ENCODE measurements at places on chromosomes 2 and 18.

DNA sequence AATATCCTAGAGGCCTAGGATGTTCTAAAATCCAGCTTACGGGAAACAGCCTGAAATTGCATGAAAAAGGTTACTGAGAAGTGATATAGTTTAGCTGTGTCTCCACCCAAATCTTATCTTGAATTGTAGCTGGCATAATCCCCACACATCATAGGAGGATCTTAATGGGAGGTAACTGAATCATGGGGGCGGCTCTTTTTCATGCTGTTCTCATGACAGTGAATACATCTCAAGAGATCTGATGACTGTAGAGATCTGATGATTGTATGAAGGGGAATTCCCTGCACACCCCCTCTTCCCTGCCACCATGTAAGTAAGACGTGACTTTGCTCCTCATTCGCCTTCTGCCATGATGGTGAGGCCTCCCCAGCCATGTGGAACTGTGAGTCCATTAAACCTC is 385.6 kb upstream of the ID2 start:
- no peak for DNase-seq

DNA sequence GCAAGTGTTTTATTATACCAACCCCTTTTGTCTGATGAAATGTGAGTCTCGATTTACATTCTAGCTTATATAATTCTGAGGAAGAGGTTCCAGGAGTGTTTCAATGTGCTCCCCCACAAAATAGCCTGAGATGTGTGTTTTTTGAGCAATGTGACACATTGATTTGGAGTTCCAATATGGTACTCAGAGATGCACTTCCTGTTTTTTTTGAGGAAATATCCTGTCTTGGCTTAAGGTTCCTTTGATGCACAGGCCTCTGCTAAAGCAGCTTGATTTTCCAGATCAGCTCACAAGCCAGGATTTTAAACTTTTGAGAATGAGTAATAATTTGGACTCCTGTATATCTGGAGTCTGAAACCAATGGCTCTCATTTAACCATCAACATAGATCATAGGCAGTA is 221.4 kb downstream of the ACTR3 start:
- DNase-seq: no peak

GRCh38 chr2:171347591-171348032 is 86.2 kb downstream of the METTL8 start:
- peak; percentile 18 for DNase-seq

DNA sequence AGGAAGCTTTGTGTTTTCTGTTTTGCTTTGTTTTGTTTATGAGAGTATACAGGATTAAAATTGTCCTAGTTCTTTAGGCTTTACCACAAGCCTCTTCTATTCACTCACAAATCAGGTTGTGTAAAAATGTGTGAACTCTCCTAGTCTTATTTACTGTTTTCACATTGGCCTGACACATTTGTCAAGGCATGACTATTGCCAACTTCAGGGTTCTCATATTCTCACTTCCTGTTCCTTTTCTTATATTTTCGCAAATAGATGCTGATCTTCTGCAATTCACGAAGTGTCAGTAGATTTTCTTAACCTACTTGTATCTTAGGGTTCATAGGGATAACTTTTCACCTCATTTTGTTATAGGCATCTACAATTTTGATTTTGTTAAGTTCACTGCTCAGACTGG is 67.1 kb downstream of the CCDC102B start:
- DNase-seq: no peak

DNA sequence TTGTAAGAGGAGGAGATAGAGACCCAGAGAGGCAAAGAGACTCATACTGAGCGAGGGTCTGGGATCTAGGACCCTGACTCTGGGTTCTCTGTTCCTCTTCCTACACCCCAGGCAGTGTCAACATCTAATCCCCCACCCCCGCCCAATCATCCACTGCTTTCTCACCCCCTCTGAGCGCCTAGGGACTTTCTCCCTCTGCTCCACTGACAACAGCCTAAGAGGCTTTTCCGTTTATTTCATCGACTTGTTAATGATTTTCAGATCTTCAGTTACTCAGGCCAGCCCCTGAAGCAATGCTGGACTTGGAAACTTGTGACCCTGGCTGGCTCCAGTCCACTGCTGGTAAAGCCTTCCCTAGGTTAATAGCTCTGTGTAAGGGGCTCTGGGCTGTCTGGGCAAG is 65.1 kb downstream of the TFCP2L1 start:
- DNase-seq: no peak

- no peak for DNase-seq
Measured at GRCh38 chr2:2942906-2943305, 434.7 kb downstream of the EIPR1 start.

GRCh38 chr2:151410485-151410834 is 758 bp downstream of the RIF1 start:
- peak; percentile 24 for DNase-seq

DNA sequence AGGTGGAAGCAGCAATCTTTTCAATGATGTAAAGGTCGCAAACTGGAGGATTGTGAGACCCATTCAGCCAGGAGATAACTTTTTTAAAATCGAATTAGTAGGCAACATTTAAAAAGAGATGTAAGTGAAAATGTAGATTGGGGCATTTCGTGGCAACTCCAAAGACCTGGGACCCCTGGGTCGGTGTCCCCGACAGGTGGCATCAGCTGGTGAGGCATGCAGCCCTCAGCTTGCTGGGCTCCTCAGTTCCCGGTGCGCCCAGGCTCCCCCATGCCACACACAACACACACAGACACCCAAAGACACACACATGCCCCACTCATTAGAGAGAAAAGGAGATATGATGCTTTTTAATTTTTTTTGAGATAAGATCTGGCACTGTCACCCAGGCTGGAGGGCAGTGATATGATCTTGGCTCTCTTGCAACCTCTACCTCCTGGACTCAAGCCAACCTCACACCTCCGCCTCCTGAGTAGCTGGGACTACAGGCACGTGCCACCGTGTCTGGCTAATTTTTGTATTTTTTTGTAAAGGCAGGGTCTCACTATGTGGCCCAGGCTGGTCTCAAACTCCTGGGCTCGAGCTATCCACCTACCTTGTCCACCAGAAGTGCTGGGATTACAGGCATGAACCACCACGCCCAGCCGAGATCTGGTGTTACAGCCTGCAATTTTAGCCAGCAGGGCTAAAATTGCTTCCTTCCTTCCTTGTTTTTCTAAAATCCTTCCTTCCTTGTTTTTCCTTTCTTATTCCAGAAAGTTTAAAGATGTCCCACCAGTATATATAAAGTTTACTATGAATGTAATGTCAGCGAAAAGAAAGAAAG is 122.6 kb upstream of the EPAS1 start:
- DNase-seq: no peak

DNA sequence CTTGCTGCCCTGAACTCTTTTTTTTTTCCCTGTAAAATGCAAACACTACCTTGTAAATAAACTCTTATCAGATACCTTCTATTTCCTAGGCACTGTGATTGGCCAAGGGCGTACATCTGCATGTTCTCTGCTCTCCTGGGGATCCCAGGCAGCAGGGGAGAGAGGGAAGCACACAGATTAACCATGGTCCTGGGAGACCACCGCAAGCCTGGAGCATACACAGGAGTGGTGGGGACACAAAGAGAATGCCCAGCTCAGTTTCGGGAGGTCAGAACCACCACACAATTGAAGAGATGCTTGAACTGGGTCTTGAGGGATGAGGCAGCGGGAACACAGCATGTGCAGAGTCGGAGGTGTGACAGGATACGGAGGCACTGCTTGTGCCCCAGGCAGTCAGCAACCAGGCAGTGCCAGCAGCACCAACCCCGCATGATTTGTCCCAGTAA is 2.1 kb downstream of the GREB1 start:
- DNase-seq: no peak

DNA sequence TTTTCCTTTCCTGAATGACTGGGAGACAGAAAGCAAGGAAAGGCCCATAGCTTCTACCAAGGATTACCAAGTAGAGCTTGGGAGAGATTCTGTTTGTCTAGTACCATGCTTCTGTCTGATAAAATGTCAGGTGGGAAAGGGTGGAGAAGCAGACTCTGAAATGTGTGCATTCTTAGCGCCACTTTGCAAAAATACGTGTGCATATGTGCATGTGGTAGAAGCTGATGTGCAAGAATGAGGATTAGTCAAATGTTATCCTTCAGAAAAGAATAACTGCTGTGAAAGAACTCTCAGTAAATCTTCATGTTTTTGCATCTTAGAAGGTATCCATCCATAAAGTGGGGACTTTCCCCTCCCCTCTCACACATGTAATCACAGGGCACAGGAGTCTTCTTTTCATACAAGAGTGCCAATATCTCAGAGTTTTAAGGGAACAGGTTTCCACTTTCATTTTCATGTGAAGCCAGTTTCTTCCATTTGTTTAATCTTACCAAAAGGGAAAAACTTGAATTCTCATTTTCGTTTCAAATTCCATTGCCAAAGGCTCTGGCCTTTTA is 15.4 kb upstream of the DGKD start:
- DNase-seq: no peak

DNA sequence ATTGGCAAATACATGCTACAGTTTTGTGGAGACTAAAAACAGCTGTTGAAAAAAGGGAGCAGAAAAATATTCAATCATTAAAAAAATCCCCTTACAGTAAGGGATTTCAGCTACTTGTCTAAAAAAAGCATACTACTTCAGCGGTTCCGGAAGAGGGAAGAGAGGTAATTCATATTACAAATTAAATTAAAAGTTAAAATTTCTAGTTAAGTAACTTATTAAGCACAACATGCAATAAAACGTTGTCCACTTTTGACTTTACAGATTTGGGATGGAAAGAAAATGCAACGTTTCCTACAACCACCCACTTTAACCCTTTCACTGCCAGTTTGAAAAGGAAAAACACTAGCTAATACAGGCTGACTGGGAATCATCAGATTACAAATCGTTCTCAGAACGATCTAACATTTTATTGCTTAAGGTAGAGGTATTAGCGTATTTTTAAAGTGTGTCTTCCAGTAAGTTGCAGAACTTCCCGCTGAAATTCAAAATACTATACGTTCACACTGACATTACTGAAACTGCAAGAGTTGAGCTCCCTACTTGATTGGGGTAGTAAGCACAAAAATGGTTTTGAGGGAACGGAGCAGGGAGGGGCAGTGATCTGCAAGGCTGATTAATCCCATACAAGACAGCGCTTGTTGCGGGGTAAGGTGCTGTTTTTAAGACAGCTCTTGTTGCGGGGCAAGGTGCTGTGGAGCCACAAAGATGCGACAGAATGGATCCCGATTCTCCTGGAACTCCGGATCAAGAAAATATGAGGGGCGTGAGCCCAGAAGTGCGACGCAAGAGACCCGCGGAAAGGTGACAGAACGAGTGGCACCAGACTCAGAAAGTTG is 743 bp downstream of the HADHA start:
- DNase-seq: no peak

- DNase-seq: peak; percentile 2
Measured at GRCh38 chr2:235064976-235065375, 113.2 kb downstream of the SH3BP4 start.

DNA sequence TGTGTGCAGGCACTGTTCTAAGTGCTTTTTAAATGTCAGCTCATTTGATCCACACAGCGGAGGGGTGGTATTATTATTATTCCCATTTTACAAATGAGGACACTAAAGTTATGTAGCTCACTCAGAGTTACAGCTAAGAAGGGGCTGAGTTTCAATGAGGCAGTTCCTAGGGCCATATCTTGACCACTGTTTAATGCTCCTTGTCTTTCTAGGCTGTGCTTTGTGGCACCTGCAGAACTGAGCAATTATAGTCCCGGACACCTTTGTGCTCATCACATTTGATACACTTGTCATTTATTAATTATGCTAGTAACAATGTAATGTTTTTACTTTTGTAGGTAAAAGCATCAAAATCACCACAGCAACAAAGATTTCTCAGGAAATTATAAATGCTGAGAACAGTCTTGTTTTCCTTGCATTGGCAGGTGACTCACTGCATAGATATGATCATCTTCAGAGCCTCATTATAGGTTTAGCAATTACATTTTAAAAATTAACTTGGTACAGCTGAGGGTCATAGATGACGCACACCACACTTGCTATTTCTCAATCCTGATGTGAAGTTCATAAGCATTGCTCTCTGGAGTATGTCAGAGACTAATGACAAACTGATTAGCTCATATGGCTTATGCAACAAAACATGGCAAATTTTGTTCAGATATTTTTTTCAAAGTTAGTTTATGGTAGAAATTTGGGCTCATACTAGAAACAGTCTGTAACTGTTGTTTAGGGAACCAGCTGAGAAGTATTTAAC is 366.8 kb downstream of the TGIF1 start:
- DNase-seq: peak; percentile 49

GRCh38 chr2:122512091-122512490 is 756.6 kb downstream of the TSN start:
- no peak for DNase-seq

- no peak for DNase-seq
Measured at GRCh38 chr2:201978986-201979385, 54.7 kb upstream of the FZD7 start.

DNA sequence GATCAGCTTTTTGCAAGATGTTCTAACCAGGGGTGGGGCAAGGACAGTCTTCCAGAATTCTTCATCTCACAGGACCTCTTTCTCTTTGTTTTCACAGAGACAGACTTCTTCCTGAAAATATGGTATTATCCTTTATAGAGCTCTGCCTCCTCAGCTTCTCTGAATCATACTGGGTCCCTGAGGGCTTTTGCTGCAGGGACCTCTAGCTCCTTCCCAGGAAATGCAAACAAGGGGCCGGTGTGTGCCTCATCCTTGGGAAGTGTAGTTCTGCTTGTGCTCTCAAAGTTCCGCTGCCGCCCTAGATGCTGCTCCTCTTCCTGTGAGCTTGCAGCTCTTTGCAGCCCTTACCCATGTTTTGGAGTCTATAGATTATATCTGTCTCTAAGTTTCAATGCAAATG is 99.5 kb upstream of the NPAS2 start:
- no peak for DNase-seq

- no peak for DNase-seq
Measured at GRCh38 chr2:239977111-239977510, 48.0 kb downstream of the NDUFA10 start.

- peak; percentile 43 for DNase-seq
Measured at GRCh38 chr2:240155048-240155744, 14.7 kb upstream of the OTOS start.

- no peak for DNase-seq
Measured at GRCh38 chr18:47899107-47899840, 31.2 kb downstream of the SMAD2 start.

DNA sequence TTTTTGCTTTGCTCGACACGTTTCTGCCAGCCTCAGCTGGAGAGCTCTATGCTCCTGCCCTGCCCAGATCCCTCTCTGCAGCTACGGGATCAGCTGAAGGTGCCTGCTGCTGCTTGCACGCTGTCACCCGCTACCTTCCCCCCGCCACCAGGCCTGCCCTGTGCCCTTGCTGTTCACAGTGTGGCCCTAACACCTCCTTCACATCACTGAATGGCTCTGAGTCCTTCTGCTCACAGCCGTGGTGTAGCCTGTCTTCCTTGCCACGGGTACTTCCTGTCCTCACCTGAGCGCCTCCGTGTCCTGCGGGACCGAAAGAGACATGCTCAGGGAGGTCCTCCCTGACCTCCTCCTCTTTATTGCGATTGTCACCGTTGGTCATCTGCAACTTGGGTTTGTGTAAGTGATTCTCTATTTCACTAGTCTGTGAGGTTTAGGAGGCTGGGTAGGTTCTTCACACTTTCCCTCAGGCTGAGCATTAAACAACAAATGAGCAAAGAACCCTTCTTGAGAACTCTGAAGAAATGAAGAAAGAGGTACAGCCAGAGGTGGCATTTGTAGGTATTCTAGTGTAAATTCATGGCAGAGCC is 127.5 kb downstream of the NCK2 start:
- DNase-seq: no peak

All from adrenal gland (tissue), 19 donors.